ENCODE measurements at places on chromosomes 12 and 14.
A peak's percentile ranks its signal among the peaks of the same experiment; 100 is the strongest.

DNA sequence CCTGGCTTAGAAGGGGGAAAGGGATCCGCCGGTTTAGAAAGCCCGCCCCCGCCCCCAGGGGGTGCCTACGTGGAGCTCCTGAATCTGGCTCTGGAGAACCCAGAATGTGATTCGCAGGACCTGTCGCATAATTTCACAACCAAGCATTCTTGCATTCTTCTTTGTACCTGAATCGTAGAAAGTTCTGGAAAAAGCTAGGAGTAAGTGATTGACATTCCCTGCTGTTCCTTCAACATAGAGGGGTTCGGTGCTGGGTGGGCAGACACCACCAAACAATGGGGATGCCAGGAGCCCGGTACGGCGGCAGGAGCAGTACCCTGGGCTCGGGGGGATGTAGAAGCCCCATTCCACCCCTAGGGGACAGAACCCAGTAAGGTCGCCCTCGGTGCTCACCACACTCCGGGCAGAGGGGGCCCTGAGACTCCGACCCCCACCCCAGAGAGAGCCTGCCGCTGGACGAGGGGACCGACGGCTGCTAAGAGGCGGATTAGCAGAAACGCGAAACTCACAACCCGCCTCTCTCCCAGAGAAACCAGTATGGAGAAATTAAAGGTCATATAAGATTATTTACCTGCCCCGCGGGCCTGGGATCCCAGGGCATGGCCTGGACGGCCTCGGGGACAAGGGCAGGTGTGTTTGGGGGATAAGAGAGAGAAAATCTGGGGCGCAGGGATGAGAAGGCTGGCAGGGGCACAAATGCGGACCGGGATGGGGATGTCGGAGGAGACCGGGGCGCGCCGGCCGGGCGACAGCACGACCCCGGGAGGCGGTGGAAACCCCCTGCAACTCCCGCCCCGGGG, 520 bp downstream of the CSRP2 start:
- DNase-seq, result no peak

DNA sequence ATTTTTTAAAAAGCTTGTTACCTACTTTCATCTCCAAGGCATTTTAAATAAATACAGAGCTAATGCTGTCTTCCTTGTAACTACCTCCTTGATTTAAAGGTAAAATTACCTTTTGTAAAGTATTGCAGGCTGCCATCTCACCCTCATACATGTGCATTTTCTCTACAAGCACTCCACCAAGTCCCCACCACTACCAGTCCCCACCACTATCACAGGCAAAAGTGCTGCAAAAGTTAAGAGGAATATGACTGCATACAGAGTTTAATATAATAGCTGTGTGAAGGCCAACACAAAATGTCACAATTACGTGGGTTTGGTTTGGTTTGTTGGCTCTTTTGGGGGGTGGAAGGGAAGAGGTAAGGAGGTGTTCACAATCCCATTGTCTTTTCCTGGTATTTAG, 9.6 kb downstream of the SIX1 start:
- DNase-seq, result no peak

DNA sequence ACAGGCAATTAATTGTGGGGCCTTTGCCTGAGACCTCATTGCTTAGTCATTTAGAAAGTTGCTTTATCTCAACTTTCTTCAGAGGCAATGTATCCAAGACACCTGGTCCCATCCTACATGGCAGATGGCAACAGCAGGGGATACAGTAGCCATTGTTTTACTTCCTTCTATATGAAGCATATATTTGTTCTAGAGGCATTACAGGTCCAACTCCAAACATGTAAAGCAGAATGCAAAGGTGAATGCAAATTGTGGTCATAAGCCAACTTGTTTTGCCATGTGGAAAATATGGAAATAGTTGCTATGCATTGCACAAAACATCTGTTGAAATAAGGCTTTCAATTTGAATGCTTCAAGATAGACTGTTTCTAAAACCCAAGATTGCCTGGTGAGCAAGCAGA, 109.8 kb upstream of the BCAT1 start:
- no peak for DNase-seq

DNA sequence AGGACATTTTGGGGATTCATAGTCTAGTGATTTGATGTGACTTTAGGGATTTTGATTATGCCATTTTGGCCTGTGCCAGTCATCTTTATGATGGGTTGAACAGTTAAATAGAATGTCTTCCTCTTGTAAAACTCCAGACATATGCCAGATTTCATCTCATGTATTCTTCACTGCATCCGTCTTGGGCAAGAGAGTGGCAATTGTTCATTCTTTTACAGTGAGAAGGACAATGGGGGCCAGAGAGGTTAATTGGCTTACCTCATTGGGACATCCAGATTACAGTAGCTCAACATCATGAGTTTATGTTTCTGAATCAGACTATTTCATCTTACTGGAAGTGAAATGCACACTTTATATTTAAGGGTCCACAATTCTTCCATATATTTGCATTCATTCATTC, 108.2 kb upstream of the SLC38A2 start:
- no peak for DNase-seq

DNA sequence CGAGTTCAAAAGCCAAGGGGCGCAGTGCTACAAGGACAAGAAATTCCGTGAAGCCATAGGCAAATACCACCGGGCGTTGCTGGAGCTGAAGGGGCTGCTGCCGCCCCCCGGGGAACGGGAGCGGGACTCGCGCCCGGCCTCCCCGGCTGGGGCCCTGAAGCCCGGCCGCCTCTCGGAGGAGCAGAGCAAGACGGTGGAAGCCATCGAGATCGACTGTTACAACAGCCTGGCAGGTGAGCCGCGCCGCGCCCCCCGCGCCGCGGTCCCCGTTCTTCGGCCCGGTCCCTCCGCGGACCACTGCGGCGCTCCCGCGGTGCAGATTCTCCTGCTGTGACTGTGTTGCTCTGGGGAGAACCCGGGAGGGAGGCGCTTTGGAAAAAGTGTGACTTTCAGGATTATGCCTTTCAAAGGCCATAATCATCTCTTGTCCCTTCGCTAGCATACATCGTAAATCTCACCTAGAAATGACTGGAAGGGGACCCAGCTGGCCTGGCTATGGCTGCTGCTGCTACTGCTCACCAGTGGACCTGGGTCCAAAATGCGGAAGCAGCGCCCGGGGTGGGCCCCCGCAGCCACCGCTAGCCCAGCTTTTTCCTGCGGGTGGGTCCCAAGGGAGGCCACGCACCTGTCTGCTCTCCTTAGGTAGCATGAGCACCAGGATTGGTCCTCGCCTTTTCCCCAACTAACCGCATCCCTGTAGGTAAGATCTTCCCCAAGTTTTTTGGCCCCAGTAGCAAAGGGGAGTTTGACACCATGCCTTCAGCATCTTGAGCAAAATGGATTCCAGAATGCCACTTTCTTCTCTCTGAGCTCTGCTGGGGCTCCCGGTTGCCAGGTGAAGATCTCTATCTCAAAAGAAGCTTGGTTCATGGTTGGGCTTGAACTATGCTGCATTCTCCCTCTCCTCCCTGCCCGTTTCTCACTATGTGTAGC, 853 bp downstream of the TTC9 start:
- DNase-seq, result peak; percentile 34

DNA sequence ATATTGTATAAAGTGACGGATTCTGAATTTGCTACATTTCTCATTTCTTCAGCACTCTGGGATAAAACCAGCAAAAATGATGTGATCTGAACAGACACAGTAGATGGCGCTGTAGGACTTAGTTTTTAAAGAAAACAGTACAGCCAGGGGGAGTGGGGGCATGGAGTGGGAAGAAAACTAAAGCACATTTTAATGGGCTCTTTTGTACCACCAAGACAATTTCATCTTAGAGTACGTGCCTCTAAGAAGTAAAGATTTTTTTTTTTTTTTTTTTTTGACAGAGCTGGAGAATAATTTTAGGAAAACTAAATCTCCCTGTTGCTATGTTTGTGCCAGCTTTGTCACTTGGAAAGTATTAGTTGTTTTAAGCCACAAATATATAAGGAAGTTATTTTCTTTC, 124.4 kb downstream of the RAD51B start:
- DNase-seq, result peak; percentile 64

- no peak for DNase-seq
Observed at GRCh38 chr12:108911915-108912314, 32.0 kb downstream of the DAO start.

DNA sequence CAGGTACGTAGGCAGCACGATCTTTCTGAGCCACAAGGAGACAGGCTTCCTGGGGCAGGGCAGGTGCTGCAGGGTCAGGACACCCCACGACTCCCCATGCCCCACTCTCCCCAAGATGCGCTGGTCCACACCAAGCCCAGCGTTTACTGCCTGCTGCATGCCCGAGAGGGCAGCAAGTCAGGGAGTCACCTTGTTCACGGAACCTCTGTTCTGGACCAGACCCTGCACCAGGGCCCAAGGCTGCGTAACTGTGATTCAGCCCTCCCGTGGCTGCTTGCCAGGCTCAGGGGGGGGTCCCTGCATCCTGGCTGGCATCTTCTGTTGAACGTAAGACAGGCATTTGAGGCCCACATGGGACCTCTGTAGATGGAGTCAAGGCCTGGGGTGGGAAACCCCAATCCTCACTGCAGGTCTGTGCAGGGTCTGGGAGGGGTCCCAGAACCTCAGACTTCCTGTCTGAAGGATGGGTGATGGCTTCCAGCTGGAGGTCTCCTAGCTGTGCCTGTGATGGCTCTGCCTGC, 228.6 kb upstream of the RTL1 start:
- DNase-seq, result no peak

DNA sequence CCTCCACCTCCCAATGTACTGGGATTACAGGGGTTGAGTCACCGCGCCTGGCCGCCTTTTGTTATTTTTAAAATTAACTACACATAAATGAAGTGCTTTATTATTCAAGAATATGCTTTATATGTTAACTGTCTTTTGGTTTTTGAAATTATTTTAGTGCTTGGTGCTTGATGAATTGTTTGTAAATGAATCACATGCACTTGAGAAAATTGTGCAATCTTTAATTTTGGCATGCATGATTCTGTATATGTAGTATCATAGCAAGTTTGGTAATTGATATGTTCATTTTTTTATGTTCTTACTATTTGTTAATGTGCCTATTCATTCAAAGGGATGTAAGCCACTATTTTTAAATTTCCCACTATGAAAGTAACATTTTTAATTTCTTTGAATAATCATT, 440.9 kb downstream of the NAV3 start:
- DNase-seq, result no peak

DNA sequence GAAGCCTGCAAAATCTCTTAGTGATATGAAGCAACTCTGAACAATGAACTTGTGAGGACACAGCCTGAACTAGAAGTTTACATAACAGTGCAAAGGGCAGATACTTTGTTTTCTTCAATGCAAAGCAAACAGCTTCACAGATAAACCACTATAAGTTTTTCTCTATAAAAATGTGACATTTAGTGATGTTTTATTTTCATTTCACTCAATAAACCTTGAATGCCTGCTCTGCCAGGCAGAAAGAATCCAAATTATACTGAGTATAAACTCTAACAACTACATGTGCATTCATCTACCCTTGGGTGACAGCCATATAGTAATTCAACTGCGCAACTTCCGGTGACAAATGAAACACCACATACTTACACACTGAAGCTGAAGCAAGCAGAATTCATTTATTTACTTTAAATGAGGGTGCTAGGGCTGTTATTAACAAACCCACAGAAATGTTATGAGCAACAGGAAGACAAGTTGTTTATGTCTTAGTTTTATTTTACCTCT, 10.3 kb downstream of the DCP1B start:
- peak; percentile 57 for DNase-seq

- DNase-seq, result no peak
Observed at GRCh38 chr12:130128790-130129735, 33.2 kb upstream of the FZD10 start.

GRCh38 chr14:70020352-70021170, 141.3 kb downstream of the SMOC1 start:
- DNase-seq, result no peak

DNA sequence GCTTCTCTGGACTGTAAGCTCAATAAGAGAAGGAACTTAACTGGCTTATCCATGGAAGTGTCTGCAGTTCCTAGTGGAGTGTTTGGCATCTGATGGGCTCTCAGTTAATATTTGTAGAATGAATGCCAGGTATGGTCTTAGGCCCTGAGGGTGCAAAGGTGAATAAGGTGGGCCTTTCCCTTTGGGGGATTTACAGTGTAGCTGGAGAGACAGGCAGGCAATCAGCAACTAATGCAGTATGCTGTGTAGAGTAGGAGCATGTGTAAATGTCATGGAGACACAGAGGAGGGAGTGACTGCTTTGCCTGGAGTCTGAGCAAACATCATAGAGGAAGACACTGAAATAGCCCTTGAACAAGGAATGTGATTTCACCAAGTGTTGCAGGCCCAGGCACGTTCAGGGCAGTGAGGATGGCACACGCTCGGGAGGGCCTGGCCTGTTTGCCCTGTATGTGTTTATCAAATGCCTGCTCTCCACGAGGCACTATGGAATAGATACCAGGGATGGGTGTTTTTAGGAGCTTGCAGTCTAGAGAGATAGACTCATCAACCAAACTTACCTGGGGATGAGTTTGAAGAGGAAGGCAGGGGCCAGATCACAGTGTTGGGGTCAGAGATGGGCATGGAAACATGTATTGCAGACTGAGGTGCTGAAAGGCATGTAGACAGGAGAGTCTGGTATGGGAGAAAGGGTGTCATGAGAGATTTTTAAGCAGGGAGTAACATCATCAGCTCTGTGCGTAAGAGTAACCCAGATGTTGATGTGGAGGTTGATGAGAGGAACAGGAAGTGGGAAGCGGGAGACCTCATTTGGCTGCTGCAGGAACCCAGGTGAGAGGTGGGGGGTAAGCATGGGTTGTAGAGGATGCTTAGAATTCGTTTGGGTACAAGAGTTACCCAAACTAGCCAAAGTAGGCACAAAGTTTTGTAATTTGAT, 54.1 kb downstream of the PLXNC1 start:
- no peak for DNase-seq

GRCh38 chr12:22254478-22254877, 80.0 kb downstream of the ST8SIA1 start:
- no peak for DNase-seq

GRCh38 chr12:94167756-94168416, 19.5 kb downstream of the PLXNC1 start:
- no peak for DNase-seq

DNA sequence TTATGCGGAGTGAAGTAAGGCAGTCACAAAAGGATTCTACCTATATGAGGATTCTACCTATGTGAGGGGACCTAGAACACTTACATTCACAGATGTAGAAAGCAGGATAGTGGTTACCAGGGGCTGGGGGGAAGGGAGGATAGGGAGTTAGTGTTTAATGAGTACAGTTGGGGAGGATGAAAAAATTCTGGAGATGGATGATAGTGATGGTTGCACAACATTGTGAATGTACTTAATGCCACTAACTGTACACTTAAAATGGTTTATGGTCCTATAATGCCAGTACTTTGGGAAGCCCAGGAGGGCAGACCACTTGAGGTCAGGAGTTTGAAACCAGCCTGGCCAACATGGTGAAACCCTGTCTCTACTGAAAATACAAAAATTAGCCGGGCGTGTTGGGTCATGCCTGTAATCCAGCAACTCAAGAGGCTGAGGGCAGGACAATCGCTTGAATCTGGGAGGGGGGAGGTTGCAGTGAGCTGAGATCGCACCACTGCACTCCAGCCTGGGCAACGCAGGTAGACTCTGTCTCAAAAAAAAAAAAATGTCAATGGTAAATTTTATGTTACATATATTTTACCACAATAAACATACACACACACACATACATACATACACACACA, 25.4 kb downstream of the SVOP start:
- no peak for DNase-seq

Measured in CD4-positive, alpha-beta T cell treated with Interleukin-12 subunit alpha and Interleukin-12 subunit beta, for 1 hour (primary cell).